ENCODE measurements at places on chromosomes 5 and 9. TPM values are rescaled to one million over a fixed set of nuclear protein-coding genes. Genes with fewer than 3 reads are reported as not detected.
A peak's percentile ranks its signal among the peaks of the same experiment; 100 is the strongest.

- DNase-seq = no peak
Measured at GRCh38 chr5:2879701-2880100, 128.2 kb upstream of the IRX2 start.

- DNase-seq = no peak
Measured at GRCh38 chr5:165460911-165461310, 1955.5 kb downstream of the MAT2B start.

GRCh38 chr5:39495227-39495626, 70.4 kb upstream of the DAB2 start:
- DNase-seq = no peak

GRCh38 chr5:95631991-95632675, 12.2 kb downstream of the GPR150 start:
- DNase-seq = peak; percentile 86

DNA sequence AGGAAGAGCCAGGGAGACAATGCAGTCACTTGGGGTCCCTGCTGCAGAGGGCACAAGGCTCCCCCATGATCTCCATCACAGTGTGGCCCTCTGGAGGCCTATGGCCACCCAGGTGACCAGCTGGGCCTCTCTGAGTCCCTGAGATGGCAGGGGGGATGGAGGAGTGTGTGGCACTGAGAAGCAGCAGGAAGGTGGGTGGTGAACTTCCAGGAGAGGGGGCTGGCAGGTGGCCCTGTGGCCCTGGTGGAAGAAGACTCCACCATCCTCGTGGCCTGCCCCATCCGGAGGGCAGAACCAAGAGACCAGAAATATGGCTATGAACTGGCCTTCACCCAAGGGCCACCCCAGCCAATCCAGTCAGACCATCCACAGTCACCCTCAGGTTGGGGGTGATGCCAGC, 31.7 kb upstream of the AFAP1L1 start:
- no peak for DNase-seq

Gene SLC45A2
- polyA plus RNA-seq = not detected

Gene GBGT1
- not detected for polyA plus RNA-seq

Gene PCDHA6
- not detected for polyA plus RNA-seq

Gene CNTFR
- polyA plus RNA-seq = not detected

Gene AGXT2
- polyA plus RNA-seq = not detected

Gene MYOZ3
- polyA plus RNA-seq = 0.15 TPM
